ENCODE measurements at places on chromosomes 6 and 20. TPM values are rescaled to one million over a fixed set of nuclear protein-coding genes. Genes with fewer than 3 reads are reported as not detected.

The CD109 gene
- 12.5 TPM for polyA plus RNA-seq

DNA sequence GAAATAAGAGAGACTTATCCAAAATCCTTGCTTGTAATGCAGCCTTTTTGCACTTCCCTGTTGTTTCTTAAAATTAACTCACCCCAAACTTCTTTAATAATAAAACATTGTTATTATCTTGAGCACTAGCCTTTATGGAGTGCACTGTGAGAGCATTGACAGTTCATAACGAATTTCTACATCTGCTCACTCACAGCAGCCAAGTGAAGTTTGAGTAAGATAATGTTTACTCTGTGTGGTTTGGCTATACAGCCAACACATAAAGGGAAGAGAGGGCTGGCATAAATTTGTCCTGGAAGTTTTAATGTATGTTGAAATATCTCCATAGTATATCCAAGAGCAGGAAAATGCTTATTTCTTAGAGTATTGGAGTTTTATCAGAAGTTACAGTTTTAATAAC is 227.9 kb downstream of the FRK start:
- DNase-seq = no peak

DNA sequence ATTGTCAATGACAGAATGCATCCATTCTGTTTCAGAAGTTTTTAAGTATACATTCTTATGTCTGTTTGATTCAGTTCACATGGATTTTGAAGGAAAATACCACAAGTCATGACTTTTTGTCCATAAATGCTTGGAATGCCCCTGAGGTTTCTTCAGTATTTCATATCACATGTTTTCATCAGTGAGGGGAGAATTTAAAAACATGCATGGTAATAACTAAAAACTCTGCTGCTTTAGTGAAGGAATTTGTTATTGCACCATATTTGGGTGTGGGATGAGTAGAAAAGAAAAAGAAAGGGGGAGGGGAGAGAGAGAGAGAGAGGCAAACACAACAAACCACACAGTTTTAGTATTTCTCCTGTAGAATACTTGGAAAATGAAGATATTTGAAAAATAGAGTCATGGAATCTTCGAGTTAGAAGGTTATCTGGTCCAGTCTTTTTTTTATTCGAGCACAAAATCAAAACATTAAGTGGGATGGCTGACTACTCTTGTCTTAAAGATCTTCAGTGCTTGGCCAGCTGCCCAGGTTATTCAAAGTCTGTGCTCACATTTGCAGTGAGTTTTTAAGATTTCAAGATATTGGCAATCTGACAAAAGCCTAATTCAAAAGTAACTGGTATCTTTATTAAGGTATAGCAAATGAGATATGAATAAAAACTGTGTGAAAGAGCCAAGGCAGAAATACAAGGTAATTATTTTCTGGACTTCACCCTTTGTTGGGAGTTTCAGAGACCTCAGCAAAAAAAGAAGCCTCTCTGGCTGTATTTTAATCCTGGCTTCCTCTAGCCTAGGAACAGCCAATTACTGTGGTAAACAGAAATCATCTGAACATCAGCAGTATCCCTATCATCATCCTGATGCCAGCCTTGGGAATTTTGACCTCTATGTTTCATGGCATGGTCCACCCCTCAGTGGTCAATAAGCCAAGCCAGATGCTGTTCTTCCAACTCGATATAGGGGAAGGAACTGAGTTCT is 687.9 kb upstream of the CITED2 start:
- DNase-seq = peak; percentile 31

DNA sequence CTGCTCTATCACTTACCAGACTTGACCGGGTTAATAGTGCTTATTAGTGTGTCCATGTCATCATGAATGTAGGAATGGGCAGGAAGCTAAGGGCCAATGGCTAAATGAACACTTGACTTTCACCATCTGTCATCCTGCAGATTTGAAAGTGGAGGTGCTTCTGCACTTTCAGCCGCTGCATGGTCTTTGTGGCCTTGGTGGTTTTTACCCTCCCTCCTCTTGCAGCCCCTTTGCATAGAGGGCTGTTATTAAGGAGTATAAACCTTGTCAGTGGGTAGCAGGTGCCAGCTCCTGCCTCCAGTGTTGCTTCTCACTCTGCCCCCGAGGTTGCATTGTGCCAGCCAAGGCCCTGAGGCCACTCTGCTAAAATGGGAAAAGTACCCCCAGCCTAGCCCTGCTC is 122.2 kb upstream of the TNFAIP3 start:
- DNase-seq = no peak

DNA sequence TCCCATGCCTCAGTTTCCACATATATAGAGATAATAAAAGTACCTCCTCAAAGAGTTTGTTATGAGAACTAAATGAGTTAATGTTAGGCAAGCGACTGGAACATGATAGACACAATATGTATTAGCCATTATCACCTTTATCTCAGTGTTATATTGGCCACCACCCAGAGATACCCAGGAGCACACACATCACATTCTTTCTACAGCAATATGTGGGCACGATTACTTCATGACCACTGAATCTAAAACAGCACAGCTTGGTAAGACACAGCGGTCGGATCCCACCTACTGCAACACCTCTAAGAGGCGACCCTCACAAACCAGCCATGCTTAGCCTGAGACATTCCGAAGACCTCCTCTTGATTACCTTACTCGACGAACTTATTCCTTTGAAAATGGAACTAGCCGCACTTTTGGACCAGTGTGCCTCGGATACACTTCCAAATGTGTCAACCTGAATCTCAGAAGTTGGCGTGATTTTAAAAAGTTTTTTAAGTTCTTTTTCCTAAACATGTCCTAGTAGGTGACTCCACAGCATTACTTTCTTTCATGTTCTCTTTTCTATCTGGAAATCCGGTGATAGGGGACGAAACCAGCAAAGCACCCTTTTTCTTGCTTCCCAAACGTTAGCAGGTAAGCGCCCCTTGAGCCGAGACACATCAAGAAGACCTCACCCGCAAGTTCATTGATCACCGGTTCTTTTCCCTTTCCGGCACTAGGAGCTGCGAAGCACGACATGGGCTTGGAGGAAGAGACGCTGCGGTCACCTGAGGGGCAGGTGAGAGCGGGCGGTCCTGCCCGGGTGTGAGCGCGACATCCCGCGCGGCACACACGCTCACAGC is 923 bp downstream of the GMDS start:
- DNase-seq = peak; percentile 22

DNA sequence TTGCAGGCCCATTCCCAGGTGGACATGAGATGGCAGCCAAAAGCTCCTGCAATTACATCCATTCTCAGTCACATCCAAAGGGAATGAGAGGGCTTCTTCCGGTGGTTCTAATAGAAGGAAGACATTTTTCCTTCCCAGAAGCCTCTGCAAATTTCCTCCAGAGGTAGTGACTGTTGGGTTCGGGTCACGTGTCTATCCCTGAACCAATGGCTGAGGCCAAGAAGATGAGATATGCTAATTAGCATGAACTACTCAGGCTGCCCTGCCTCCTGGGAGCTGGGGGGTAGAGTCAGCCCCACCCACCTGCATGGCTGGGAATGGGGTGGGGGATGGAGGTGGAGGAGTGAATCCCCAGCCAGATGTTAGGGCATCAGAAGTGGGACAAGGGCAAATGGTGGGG is 61.3 kb upstream of the IYD start:
- no peak for DNase-seq

DNA sequence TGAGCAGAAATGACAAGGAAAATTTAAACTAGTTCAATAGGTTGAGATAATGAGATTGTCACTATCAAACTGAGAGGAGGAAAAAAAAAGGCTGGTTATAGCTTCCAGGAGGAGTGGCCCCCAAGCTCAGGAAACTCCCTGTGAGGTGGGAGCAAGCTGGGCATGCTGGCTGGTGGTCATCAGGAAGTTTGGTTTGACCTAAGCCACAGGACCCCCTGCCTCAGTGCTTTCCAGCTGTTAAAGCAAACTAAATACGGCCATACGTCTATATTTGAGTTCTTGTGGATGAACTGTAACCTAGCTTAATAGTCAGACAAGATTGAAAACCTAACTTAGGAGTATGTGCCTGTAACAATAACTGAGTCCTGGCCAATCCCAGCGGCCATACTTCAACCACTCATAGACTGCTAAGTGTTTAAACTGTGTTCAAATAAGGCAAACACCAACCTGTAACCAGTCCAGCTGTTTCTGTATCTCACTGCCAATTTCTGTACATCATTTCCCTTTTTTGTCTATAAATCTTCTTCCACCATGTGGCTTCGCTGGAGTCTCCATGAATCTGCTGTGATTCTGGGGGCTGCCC is 24.6 kb upstream of the ZBTB24 start:
- DNase-seq = no peak

GRCh38 chr6:129031051-129031599 is 148.2 kb downstream of the LAMA2 start:
- DNase-seq = peak; percentile 56
